Left renal pelvis (tissue), 4 donors: ENCODE measurements at places on chromosomes 7 and 10. TPM values are rescaled to one million over a fixed set of nuclear protein-coding genes. Genes with fewer than 3 reads are reported as not detected.

Gene IFT22
- polyA plus RNA-seq, result 46.3 TPM

Gene GNAT3
- not detected for polyA plus RNA-seq

- no peak for DNase-seq
Measured at GRCh38 chr7:22443370-22444180, 56.4 kb downstream of the STEAP1B start.

Gene MTPN
- 150 TPM for polyA plus RNA-seq
